Activated CD4-positive, alpha-beta T cell treated with anti-CD3 and anti-CD28 coated beads for 1 hour (primary cell): ENCODE measurements at places on chromosomes 11 and 22.

GRCh38 chr22:38777087-38777671 lies 16.8 kb downstream of the DNAL4 start:
- no peak for DNase-seq

GRCh38 chr11:108887436-108888238 lies 222.8 kb downstream of the DDX10 start:
- DNase-seq = no peak

DNA sequence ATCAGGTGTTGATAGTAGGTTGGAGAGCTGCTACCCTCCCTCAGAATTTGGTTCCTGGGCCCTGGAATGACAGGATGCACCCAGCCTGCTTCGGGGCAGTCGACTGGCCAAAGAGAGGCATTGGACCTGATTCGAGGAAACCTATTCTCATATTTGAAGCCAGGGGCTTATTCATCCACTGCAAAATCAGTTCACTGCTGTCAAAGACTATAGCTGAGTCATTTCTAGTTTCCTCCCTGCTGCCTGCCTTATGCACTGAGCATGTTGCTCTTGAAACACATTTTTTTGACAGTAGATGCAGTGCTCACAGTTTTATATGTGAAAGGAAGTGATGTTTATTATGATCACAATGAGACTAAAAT lies 565.4 kb downstream of the ETS1 start:
- DNase-seq = no peak

GRCh38 chr22:37343863-37344734 lies 61.8 kb downstream of the CYTH4 start:
- DNase-seq = no peak

DNA sequence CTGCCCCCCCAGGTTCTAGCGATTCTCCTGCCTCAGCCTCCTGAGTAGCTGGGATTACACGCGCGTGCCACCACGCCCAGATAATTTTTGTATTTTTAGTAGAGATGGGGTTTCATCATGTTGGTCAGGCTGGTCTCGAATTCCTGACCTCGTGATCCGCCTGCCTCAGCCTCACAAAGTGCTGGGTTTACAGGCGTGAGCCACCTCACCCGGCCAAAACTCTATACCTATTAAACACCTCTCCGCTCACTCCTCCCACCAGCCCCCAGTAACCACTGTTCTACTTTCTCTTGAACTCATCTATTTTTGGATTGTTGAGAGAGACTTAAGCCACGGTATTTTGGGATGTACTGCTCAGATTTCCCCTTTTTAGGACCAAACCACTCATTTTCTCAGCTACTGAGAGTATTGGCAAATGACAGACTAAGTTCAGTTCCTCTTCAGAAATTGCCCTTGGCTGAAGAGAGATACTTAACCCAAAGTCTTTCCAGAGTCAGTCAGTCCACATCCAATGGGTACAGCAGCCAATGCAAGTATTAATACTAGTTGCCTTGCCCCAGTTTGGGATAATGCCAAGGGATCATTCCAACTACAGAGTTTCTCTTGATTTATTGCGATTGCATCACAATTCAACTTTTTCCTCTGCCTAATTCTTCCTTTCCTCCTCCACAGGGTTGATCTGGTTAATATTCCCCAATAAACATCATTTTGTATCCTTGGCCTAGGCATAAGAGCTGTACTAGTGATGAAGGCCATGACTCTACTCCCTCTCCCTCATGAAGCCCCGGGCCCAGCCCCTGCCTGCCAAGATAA lies 36.8 kb upstream of the CSTF3 start:
- no peak for DNase-seq

DNA sequence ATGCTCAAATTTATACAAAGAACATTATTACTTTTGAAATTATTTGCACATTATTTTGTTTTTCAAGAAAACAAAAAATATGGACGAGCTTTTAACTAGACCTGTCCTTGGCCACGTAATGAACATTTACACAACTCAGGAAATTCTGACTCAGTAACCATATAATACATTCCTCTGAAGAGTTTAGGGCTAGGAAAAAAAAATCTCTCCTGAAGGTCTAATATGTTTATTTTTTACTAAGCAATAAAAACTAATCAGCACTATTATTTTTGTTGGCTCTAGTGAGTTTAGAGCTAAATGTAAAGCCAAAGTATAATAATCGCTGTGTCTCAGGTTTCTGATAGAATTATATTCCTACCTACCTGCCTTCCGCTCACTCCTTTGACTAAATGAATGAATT lies 187.5 kb downstream of the SWAP70 start:
- DNase-seq = no peak

GRCh38 chr11:63882555-63883242 lies 34.3 kb downstream of the RCOR2 start:
- DNase-seq = no peak
